Right atrium auricular region (tissue), 2 donors: ENCODE measurements at places on chromosomes 1 and 21.

DNA sequence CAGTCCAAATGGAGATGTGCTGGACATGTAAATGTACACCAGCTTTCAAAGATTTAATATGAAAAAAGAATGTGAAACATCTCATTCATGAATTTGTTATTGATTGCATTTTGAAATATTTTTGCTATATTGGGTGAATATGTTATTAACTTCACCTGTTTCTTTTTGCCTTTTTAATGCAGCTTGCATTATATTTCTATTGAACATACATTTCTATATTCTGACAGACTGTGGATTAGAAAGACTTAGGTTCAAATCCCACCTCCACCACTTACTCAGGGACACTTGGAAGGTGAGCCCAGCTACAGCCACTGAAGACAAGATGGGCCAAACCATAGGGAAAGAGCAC lies 37.8 kb downstream of the LRRN2 start:
- no peaks in the 10 kb centered on the region for H3K36me3 ChIP-seq
- H3K4me1 ChIP-seq: no peaks in the 10 kb centered on the region
- no peak for DNase-seq
- no peaks in the 10 kb centered on the region for H3K27me3 ChIP-seq
- H3K4me3 ChIP-seq: no peak overlapping the region

- DNase-seq: no peak
- H3K4me3 ChIP-seq: no peak overlapping the region
- no peaks in the 10 kb centered on the region for H3K36me3 ChIP-seq
- no peak overlapping the region for H3K27ac ChIP-seq
- H3K4me1 ChIP-seq: no peaks in the 10 kb centered on the region
Observed at GRCh38 chr1:213127074-213127473, 76.0 kb downstream of the RPS6KC1 start.

DNA sequence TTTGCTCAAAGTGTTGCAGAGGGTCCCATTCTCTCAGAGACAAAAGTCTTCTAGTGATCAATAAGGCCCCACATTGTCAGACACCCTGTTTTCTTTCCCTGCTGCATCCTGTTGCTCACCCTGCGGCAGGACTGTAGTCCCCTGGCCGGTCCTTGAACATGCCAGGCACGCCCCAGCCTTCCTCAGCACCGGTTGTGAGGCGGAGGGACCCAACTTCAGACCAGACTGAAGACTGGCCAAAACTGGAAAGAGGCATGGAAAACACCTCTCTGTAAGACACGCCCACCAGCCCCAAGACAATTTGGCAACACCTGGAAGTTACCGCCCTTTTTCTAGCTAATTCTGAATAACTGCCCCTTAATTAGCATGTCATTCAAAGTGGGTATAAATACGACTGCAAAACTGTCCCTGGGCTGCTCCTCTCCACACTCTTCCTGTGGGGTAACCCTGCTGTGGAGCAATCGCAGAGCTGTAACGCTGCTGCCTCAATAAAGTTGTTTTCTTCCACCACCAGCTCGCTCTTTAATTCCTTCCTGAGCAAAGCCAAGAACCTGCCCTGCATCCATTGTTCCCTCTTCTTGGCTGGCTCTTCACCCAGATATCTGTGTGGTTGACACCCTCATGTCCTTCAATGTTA lies 23.8 kb downstream of the PLA2G2A start:
- H3K4me3 ChIP-seq: no peak overlapping the region
- H3K36me3 ChIP-seq: no peaks in the 10 kb centered on the region
- no peaks in the 10 kb centered on the region for H3K4me1 ChIP-seq
- DNase-seq: no peak
- H3K27ac ChIP-seq: no peak overlapping the region
- H3K27me3 ChIP-seq: no peaks in the 10 kb centered on the region

- H3K27me3 ChIP-seq: no peaks in the 10 kb centered on the region
- no peak for DNase-seq
- no peak overlapping the region for H3K4me3 ChIP-seq
Observed at GRCh38 chr1:110130113-110130591, 17.9 kb downstream of the UBL4B start.

- peak; percentile 86 for DNase-seq
- H3K4me1 ChIP-seq: no peaks in the 10 kb centered on the region
- no peaks in the 10 kb centered on the region for H3K27me3 ChIP-seq
- H3K36me3 ChIP-seq: no peaks in the 10 kb centered on the region
- no peak overlapping the region for H3K27ac ChIP-seq
Observed at GRCh38 chr1:110412576-110412975, 5.1 kb upstream of the LAMTOR5 start.

DNA sequence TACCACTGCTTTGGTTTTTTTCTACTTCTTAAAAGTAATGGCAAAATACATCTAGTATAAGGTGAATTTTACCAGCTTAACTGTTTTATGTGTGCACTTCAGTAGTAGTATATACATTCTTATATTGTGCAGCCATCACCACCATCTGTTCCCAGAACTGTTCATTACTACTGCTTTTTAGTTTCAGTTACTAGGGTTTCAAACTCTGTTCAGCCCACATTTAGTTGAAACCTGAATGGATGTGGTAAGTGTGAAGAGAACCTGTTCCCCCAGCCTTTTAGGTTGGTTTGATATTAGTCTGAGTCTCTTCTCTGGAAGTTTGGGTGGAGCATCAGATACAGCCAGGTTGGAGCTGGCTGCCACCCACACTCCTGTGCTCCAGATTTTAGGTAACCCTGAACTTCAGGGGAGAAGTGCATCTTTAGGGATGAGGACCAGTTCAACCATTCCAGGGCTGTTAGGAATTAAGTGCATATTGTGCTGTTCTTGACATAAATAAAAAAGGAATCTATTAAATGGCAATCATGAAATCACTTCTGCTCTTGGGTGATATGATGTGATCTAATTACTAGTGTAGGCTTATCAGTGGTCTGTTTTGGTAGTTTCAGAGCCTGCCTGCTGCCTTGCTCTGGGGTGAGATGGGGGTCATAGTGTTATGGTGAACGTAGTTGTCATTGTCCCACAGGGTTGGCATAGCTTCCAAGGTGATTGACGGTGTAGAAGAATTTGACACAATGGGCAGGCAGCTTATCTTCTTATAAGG lies 32.1 kb downstream of the URB2 start:
- H3K27me3 ChIP-seq: no peaks in the 10 kb centered on the region
- peaks cover 30% of the 10 kb centered on the region for H3K36me3 ChIP-seq
- H3K27ac ChIP-seq: no peak overlapping the region
- no peak for DNase-seq

DNA sequence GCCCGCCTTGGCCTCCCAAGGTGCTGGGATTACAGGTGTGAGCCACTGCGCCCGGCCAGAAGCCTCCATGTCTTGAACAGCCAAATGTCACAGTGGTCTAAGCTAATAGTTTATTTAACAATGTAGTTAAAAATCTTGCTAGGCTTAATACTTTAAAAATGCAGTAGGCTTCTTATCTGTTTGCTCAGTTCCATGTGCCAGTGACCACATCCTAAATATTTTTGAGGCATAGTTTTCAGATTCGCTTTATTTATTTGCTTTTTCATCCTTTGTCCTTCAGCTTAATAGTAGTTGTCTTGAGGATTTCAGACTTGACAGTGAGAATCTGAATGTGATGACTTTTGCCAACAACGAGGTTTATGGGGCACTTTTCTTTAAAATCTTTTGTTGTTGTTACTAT lies 59.9 kb upstream of the PRRX1 start:
- no peaks in the 10 kb centered on the region for H3K36me3 ChIP-seq
- no peak overlapping the region for H3K27ac ChIP-seq
- H3K4me1 ChIP-seq: no peaks in the 10 kb centered on the region
- no peaks in the 10 kb centered on the region for H3K27me3 ChIP-seq
- H3K4me3 ChIP-seq: no peak overlapping the region

- H3K27ac ChIP-seq: no peak overlapping the region
- no peak for DNase-seq
- H3K27me3 ChIP-seq: no peaks in the 10 kb centered on the region
- no peak overlapping the region for H3K4me3 ChIP-seq
Observed at GRCh38 chr21:39159342-39160063, 23.7 kb downstream of the PSMG1 start.

DNA sequence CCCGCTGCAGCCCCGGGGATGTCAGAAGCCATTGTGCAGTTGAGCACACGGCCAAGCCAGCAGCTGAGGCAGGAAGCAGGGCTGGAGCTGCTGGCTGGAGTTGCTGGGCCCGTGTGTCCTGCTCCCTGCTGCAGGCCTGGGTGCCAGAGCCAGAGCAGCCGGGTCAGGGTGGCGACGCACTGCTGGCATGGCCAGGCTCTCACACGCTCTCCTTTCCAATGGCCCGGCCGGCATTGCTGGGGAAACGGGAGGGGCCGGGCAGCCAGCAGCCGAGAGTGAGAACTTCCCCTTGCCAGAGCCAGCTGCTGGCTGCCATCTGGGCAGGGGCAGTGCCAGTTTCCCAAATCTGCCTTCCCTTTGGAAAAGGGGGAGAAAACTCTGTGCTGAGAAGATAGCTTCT lies 82.4 kb upstream of the PROX1 start:
- DNase-seq: no peak
- no peak overlapping the region for H3K4me3 ChIP-seq
- no peaks in the 10 kb centered on the region for H3K4me1 ChIP-seq
- H3K27ac ChIP-seq: no peak overlapping the region
- H3K36me3 ChIP-seq: no peaks in the 10 kb centered on the region

DNA sequence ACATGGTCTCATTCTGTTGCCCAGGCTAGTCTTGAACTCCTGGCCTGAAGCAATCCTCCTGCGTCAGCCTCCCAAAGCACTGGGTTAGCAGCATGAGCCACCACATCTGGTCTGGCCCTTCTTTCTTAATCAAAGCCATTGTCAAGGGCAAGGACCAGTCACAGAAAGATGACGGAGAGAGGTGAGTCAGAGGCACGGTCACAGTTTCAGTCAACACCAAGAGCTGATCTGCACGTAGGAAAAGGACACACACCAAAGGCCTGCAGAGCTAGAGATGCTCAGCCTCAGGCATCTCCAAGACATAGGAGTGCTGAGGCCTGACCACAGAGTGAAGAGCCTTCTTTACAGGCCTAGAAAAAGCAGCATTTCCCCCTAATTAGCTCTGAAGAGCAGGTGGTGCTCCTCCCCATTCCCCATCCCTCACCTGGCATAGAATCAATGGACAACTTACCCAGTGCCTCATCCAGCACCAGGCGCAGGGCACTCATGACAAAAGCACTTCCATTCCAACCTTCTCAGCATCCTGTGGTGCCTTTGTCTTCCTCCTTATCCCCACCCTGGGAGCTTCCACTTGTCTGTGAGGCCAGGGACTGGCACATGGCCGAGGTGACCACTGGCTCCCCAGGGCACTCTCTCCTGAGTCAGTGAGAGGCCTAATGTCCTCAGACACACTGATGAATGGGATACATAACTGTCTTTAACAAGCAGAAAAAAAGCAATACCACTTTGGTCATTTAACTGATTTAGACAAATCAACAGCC lies 139.8 kb downstream of the AJAP1 start:
- peak; percentile 43 for DNase-seq
- H3K27me3 ChIP-seq: no peaks in the 10 kb centered on the region
- no peak overlapping the region for H3K4me3 ChIP-seq
- H3K4me1 ChIP-seq: no peaks in the 10 kb centered on the region
- H3K36me3 ChIP-seq: no peaks in the 10 kb centered on the region
- H3K27ac ChIP-seq: no peak overlapping the region

- no peak overlapping the region for H3K27ac ChIP-seq
- DNase-seq: no peak
- H3K27me3 ChIP-seq: no peaks in the 10 kb centered on the region
Observed at GRCh38 chr21:32015461-32016139, 142.8 kb downstream of the HUNK start.

DNA sequence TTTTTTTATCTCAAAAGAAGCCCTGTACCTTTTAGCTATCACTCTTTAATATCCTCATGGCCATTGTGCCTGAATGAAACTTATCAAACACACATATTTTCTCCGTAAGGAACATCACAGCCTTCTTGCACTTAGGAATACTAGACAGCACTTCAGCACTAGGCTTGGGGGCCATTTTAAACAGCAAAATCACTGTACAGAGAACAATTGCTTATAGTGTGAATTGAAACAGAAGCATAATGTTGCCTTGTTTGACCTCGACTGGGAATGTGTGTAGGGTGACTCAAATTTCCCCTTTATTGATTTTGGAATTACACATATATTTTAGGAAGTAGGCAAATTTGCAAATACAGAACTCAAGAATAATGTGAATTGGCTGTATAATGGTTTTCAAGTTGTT lies 36.4 kb downstream of the KYAT3 start:
- H3K4me1 ChIP-seq: no peaks in the 10 kb centered on the region
- no peaks in the 10 kb centered on the region for H3K27me3 ChIP-seq
- no peak overlapping the region for H3K4me3 ChIP-seq

DNA sequence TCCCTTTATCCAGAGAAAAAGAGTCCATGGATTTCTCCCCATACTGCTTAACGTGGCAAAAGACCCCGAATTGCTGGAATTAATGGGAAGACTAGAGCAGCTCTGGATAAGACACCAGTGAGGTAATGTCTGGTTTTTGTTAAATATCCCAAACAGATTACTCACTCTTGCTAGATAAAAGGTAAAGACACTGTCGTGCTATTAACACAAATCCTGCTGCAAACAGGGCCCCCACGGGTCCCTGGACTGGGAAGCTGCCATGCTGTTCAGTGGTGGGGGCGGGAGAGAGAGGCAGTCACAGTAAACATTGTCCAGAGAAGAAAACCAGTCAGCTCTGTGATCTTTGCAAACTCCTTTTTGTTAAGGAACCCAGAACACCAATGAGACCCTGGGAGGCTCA lies 15.2 kb upstream of the SRP9 start:
- no peak for DNase-seq
- H3K27ac ChIP-seq: peak overlapping the region; percentile 56
- H3K4me1 ChIP-seq: no peaks in the 10 kb centered on the region

DNA sequence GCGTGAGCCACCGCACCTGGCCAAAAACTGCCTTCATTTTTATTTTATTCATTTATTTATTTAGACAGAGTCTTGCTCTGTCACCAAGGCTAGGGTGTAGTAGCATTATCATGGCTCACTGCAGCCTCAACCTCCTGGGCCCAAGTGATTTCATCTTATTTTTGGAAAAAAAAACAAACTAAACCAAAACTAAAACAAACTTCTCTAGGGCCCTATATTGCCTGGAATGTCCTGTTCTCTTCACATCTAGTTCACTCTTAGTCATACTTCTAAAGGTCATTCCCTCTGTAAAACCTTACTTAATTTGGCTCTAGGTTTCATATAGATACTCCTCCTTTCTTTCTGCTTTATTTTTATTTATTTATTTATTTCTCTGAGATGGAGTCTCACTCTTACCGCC lies 15.6 kb downstream of the RPS27 start:
- no peaks in the 10 kb centered on the region for H3K27me3 ChIP-seq
- no peak overlapping the region for H3K4me3 ChIP-seq
- no peak overlapping the region for H3K27ac ChIP-seq
- H3K36me3 ChIP-seq: no peaks in the 10 kb centered on the region
- no peaks in the 10 kb centered on the region for H3K4me1 ChIP-seq
- no peak for DNase-seq
